ENCODE measurements at places on chromosomes 16 and 17.
A peak's percentile ranks its signal among the peaks of the same experiment; 100 is the strongest.

DNA sequence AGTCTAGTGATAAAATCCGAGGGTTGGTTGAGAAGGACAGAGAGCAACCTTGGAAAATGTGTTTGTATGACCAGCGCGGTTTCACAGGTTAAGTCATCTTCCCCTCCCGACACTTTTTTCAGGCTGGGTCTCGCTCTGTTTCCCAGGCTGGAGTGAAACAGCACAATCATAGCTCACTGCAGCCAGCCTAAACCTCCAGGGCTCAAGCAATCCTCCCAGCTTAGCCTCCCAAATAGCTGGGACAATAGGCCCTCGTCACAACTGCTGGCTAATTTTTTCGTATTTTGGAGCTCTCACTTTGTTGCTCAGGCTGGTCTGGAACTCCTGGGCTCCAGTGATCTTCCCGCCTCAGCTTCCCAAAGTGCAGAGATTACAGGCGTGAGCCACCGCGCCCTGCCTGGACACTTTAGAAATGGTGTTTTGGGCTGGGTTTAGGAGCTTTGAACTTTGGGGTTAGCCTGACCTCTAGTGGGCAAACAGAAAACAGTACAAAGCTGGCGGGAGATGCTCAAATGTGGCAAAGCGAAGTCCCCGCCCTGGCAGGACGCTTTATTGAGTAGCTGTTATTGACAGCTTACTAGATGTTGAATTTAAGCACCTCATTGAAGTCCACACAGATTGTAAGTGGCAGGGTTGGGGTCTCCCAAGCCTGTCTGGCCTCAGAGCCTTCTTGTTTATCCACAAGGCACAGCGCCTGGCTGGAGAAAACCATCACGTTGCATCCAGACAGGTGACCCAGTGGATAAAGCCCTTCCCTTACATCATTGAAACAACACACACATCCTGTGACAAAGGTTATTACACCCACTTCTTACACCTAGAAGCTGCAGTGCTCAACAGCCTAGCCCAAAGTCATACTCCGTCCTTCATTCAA lies 34.7 kb upstream of the RBBP6 start:
- DNase-seq = peak; percentile 81

- peak; percentile 67 for DNase-seq
Measured at GRCh38 chr17:40329839-40330794, 21.1 kb downstream of the RARA start.

GRCh38 chr17:78442648-78443218 lies 64.3 kb downstream of the PGS1 start:
- DNase-seq = peak; percentile 92

- DNase-seq = no peak
Measured at GRCh38 chr17:7380321-7380720, 568 bp upstream of the TNK1 start.

- no peak for DNase-seq
Measured at GRCh38 chr16:12354296-12354833, 377.8 kb downstream of the SNX29 start.
